ENCODE measurements at places on chromosomes 4 and X.

DNA sequence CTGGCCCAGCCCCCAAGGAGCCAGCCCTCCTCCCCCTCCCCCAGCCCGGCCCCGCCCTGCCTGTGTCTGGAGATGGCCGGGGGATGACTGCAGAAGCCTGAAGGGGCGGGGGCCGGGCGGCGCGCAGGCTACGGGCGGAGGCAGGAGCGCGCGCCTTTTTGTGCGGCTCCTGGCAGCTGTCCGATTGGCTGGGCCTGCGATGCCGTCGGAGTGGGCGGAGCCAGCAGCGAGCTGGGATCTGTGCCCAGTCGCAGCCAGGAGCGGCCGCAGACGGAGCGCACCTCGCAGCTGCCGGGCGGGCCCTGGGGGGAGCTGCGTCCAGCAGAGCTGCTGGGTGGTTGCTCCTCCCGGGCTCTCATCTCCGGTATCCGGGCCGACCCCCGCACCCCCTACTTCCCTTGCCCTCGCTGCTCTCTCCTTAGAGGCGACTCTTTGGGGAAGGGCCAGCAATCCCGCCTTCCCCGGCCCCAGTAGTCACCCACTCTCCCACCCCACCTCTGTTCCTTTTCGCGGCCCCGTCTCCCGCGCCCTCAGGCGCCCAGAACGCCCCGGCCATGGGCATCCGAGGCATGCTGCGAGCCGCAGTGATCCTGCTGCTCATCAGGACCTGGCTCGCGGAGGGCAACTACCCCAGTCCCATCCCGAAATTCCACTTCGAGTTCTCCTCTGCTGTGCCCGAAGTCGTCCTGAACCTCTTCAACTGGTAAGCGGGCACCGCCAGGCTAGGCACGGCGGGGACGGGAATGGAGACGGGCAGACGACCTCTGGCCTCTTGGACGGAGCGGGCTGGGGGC lies at the start of gene GABRQ:
TSS of gene GABRQ (plus strand) at position 247 of the 794 bp plus-strand sequence. CDS start at position 555, 308 bp downstream.
- DNase-seq, result peak; percentile 77

DNA sequence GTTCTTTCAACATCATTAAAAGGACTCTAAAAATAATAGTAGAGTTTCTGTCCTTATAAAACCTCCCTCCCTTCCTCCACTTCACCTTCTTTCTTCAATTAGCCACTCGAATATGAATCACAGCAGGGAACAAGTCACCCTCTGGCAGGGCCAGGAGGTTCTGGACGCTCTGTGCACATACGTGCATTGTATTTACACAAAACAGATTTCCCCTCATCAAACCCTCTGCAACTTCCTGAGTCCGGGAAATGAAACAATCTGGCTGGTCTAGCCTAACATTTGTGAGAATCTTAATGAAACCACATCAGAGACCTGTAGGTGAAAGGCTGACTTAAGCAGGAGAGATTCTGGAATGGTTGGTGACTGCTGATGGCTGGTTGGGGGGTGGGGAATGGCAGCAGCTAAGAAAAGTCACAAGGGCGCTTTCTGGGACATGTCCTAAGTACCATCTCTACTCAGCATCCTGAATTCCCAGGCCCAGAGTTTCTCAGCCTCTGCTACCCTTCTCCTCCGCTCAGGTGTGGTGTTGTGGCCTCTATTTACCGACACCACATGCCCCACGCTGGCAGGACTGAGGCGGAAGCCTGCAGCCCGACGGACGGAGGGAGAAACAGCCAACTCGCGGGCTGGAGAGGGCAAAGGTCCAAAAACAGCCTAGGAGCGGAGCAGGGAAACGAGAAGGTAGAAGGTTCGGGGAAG lies 1.0 kb downstream of the ZDHHC9 start:
- DNase-seq, result no peak

DNA sequence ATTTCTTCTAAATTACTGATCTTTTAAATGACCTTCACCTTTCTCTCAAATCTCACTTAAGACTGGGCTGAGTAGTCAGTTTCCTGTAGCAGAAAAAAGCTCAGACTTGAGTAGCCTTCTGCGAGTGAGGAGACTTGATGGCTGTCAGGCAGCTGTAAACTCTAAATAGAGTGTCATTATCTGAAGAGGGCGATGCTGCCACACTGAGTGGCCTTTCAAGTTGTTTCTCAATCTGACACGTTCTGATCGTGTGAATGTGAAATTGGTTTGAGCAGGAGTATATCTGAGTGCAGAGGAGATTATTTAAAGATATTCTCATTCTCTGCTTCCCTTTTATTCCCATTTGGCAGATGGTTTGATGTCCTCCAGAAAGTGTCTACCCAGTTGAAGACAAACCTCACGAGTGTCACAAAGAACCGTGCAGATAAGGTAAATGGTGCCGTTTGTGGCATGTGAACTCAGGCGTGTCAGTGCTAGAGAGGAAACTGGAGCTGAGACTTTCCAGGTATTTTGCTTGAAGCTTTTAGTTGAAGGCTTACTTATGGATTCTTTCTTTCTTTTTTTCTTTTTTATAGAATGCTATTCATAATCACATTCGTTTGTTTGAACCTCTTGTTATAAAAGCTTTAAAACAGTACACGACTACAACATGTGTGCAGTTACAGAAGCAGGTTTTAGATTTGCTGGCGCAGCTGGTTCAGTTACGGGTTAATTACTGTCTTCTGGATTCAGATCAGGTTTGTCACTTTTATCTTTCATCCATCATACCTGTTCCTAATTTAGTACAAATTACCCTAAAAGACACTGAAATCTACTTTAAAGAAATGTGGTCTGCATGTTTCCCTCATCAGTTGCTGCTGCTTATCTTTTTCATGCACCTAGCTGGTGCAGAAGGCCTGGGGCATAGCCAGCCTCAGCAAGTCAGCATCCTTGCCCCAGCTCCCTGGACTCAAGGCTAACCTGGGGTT lies 74.3 kb upstream of the MSANTD1 start:
- DNase-seq, result no peak

GRCh38 chr4:137967480-137968190 lies 274.5 kb downstream of the SLC7A11 start:
- DNase-seq, result no peak

DNA sequence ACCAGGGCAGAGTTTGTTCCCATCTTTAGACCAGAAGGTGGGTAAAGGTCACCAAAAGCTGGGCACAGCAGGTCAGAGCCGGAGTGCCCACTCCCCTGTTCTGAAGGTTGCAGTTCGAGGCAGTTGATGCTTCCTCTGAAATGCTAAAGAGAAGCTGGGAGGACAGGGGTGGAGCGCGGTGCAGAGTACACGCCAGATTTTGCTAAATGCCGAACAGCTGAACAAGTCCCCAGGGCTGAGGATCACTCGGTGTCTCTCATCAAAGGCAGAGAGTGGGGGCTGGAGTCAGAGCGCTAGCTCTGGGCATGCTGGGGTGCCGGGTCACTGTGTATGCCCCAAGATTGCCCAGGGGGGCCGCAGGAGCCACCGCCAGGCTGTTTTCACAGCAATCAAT lies 197.0 kb downstream of the BCOR start:
- peak; percentile 63 for DNase-seq

GRCh38 chrX:109826954-109827708 lies 94.1 kb upstream of the ACSL4 start:
- no peak for DNase-seq
